AG10803 (cell line): ENCODE measurements at places on chromosomes 4 and X.
A peak's percentile ranks its signal among the peaks of the same experiment; 100 is the strongest.

- DNase-seq: no peak
Measured at GRCh38 chrX:1252861-1253260, 15.8 kb upstream of the CSF2RA start.

DNA sequence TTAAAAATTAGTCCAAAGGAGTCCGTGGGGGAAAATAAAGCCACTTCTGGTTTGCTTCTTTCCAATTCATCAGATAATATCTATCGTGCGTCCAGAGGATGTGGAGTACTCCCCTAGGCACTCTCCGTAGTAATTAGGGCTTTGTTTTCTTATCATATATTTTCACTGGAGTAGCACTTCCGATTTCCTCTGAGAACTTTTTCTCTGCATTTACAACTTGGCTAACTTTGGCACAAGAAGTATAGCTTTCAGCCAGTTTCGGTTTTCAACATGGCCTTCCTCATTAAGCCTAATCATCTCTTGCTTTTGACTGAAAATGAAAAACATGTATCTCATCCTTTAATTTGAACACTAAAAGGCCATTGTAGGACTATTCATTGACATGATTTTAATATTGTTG is 80.5 kb downstream of the CASP3 start:
- DNase-seq: no peak

GRCh38 chr4:74471264-74471663 is 26.3 kb downstream of the AREG start:
- DNase-seq: no peak

- peak; percentile 47 for DNase-seq
Measured at GRCh38 chr4:89434364-89434988, 126.9 kb upstream of the GPRIN3 start.

DNA sequence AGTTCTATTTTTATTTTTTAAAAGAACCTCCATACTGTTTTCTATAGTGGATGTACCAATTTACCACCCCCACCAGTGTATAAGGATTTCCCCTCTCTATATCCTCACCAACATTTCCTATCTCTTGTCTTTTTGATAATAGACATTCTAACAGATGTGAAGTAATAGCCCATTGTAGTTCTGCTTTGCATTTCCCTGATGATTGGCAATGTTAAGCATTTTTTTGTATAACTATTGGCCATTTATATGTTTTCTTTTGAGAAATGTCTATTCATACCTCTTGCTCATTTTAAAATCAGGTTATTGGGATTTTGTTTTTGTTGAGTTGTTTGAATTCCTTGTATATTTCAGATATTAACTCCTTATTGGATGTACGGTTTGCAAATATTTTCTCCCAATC is 251.1 kb upstream of the HTR2C start:
- DNase-seq: no peak

GRCh38 chrX:44012484-44013096 is 39.4 kb upstream of the NDP start:
- peak; percentile 85 for DNase-seq

DNA sequence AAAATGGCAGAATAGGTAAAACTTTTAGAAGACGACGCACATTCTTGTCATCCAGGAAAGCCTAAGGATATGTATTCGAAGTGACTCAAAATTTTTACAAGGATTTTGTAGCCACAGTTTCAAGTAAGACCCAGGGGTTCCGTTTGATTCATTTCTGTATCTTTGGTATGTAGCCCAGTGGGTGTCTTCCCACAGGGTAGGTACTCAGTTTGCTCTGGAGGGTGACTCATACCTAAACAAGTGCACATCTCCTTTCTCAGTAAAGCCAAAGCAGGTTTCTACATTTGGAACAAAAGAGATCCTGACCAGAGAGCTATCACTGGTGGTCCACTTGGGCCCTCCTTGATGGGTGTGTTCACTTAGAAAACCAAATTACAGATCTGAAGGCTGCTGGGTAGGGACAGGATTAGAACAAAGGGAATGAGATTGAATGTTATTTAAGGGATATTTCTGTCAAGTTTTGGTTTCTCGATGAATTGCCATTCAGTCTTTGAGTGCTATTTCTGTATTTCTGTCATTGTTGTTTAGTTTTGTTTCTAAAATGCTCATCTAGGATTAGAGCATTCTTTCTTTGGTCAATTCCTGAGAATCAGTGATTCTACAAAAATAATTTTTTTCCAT is 56.1 kb downstream of the PLS3 start:
- DNase-seq: peak; percentile 50

GRCh38 chrX:122344816-122345215 is 839.3 kb upstream of the GRIA3 start:
- DNase-seq: no peak
